H1 (cell line): ENCODE measurements at places on chromosomes 5 and 9. TPM values are rescaled to one million over a fixed set of nuclear protein-coding genes. Genes with fewer than 3 reads are reported as not detected.

Gene FAM169A
- 78.7 and 83.1 TPM in 2 replicates for total RNA-seq

Gene FOXE1
- not detected in 2 replicates for total RNA-seq

Gene AGXT2
- total RNA-seq, result not detected in 2 replicates

Gene SHISAL2B
- 8.6 and 10.6 TPM in 2 replicates for total RNA-seq

Gene CD14
- total RNA-seq, result 0.48 TPM in 1 of 2 replicates, not detected in the other

Gene BAAT
- total RNA-seq, result 0.17 TPM in 1 of 2 replicates, not detected in the other

Gene IFNA13
- total RNA-seq, result not detected in 2 replicates

Gene NNT
- 19.6 and 22.2 TPM in 2 replicates for total RNA-seq

Gene PCDHB4
- 1.4 and 1.5 TPM in 2 replicates for total RNA-seq

Gene MACIR
- total RNA-seq, result 17.7 and 19.2 TPM in 2 replicates

Gene PIP5KL1
- 12.2 and 13.4 TPM in 2 replicates for total RNA-seq

GRCh38 chr5:122315521-122315920 lies 3.5 kb downstream of the SNCAIP start:
- no peak overlapping the region for H3K4me3 ChIP-seq
- no peak overlapping the region for H3K27ac ChIP-seq
- H3K4me1 ChIP-seq, result peaks cover 2% of the 10 kb centered on the region

- DNase-seq, result no peak
- peaks cover 9% of the 10 kb centered on the region for H3K4me1 ChIP-seq
- no peaks in the 10 kb centered on the region for H3K27me3 ChIP-seq
- H3K36me3 ChIP-seq, result no peaks in the 10 kb centered on the region
- H3K4me3 ChIP-seq, result no peak overlapping the region
Observed at GRCh38 chr5:1247811-1248210, 22.6 kb downstream of the SLC6A18 start.

- no peaks in the 10 kb centered on the region; the same call in 1 of the 2 replicates for H3K36me3 ChIP-seq
- no peak for DNase-seq
- H3K27ac ChIP-seq, result no peak overlapping the region
- H3K27me3 ChIP-seq, result no peaks in the 10 kb centered on the region
Observed at GRCh38 chr9:104858271-104858670, 69.7 kb downstream of the ABCA1 start.

- H3K36me3 ChIP-seq, result no peaks in the 10 kb centered on the region
- DNase-seq, result no peak
- no peak overlapping the region for H3K4me3 ChIP-seq
- peaks cover 2% of the 10 kb centered on the region for H3K27me3 ChIP-seq
Observed at GRCh38 chr5:86686046-86686445, 68.3 kb downstream of the COX7C start.

GRCh38 chr9:135888126-135888765 lies 19.1 kb downstream of the CAMSAP1 start:
- no peaks in the 10 kb centered on the region for H3K36me3 ChIP-seq
- peak overlapping the region; percentile 33; the same call in 1 of the 2 replicates for H3K27ac ChIP-seq
- H3K27me3 ChIP-seq, result no peaks in the 10 kb centered on the region
- no peak for DNase-seq
- no peak overlapping the region for H3K4me3 ChIP-seq

DNA sequence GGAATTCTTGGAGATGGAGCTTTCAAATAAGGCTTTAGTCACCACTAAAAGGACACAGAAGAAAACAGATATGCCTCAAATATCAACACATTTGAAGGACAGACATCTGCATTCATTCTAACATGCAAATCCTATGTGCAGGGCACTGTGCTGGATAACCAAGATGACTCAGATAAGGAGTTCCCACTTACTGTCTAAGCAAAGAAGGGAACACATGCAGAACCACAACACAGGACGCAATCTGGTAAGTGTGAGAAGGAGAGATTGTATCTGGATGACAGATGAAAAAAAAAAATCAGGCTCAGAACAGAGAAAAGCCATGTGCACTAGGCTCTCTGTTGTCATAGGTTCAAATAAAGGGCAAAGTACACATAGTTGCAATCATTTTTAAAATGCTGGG lies 42.5 kb downstream of the ELAVL2 start:
- no peaks in the 10 kb centered on the region for H3K36me3 ChIP-seq
- H3K4me3 ChIP-seq, result no peak overlapping the region
- no peaks in the 10 kb centered on the region for H3K27me3 ChIP-seq
- no peak overlapping the region for H3K27ac ChIP-seq

GRCh38 chr9:116345817-116346216 lies 192.2 kb downstream of the PAPPA start:
- no peak overlapping the region for H3K4me3 ChIP-seq
- H3K4me1 ChIP-seq, result peaks cover 8% of the 10 kb centered on the region
- DNase-seq, result no peak
- no peak overlapping the region for H3K27ac ChIP-seq
- no peaks in the 10 kb centered on the region for H3K27me3 ChIP-seq

- no peaks in the 10 kb centered on the region for H3K27me3 ChIP-seq
- no peak overlapping the region for H3K4me3 ChIP-seq
- no peaks in the 10 kb centered on the region; the same call in 1 of the 2 replicates for H3K36me3 ChIP-seq
- DNase-seq, result no peak
Observed at GRCh38 chr9:124357721-124358361, 57.4 kb downstream of the PSMB7 start.

DNA sequence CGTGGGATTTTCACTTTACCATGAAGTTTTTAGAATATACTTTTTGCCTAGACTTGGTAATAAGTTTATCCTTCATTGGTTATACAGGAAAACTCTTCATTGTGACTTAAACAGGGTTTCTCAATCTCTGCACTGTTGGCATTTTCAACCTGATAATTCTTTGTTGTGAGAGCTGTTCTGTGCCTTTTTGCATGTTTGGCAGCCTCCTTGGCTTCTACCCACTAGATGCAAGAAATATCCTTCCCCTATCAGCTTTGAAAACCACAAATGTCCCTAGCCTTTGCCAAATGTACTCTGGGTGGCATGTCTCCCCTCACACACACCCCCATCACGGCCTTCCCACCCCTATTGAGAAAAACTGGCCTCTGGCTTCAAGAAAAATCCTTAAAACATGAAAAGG lies 180.9 kb downstream of the ESM1 start:
- no peak for DNase-seq
- no peaks in the 10 kb centered on the region for H3K36me3 ChIP-seq
- H3K4me1 ChIP-seq, result no peaks in the 10 kb centered on the region
- H3K27me3 ChIP-seq, result no peaks in the 10 kb centered on the region

DNA sequence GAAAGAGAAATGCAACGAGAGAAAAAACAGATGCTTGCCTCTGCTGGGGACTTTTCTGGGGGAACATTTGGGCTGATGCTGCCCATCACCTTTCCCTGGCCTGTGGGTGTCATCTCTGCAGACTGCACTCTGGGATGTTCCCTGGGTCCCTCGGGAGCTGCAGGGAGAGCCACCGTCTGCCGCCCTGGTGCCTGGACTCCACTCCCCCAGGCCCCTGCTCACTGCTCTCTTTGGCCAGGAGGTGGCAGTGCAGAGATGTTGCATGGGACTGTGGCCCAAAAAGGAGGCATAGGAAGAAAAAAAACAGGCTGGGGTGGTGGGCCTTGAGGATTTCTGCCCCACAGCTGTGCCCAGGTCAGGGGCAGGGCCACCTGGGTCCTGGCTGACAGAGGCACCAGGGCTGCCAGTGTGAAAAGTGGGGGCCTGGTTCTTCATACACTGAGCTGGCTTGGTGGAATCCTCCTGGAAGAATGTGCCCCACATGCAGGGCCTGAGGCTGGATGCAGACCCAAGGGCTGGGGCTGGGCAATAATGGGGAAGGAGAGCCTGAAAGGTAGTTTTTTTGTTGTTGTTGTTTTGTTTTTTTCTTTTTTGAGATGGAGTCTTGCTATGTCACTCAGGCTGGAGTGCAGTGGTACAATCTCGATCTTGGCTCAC lies 353.6 kb downstream of the SLIT3 start:
- no peak overlapping the region for H3K4me3 ChIP-seq
- H3K36me3 ChIP-seq, result no peaks in the 10 kb centered on the region

DNA sequence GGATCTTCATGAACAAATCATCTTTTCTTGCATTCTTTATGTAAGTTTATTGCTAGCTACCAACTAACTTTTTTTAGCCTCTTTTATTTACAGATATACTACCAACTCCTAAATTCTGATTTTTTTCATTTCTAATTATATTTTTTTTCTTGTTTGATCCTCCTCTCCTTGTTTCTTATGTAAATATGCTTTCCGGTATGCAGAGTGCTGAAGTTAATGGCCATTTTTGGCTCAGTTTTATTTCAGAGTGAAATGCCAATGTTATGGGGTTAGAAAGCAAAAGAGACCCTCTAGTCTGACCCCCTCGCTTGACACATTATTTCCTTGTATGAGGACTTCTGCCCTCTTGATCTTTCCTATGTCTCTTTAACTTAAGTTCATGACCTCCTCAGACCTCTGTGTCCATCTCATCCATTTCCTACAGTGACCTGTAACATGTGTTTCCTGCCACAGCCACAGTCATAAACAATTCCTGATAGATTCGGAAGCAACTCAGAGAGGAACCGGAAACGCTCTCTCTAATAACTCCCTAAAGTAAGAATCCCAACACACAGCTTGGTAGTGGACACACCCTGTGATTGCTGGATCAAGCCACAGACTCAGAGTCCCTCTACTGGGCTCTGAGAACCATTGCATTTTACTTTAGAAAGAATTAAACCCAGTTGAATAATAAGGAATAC lies 42.9 kb upstream of the AFAP1L1 start:
- no peak overlapping the region for H3K27ac ChIP-seq
- no peak overlapping the region for H3K4me3 ChIP-seq
- H3K36me3 ChIP-seq, result no peaks in the 10 kb centered on the region
- no peak for DNase-seq
- H3K4me1 ChIP-seq, result no peaks in the 10 kb centered on the region

DNA sequence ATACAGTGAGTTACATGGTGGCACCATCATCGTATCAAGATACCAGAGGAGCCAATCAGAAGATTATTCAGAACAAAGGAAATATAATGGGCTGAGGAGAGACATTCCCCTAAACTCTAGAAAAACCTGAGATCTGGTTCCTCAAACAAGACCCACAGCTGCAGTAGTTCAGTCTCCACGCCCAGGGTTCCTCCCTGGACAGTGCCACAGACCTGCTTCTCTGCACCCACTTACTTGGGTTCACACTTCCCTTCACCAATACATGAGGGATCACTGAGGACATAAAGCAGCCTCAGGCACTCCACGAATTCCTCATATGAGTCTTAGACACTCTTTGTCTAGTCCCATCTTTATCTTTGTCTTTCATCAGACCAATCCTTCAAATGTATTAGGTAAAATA lies 101.7 kb downstream of the APTX start:
- 0 out of 2 replicates have a peak, but pooled peaks cover 4% of the 10 kb centered on the region for H3K4me1 ChIP-seq
- no peak for DNase-seq
- H3K27me3 ChIP-seq, result no peaks in the 10 kb centered on the region

DNA sequence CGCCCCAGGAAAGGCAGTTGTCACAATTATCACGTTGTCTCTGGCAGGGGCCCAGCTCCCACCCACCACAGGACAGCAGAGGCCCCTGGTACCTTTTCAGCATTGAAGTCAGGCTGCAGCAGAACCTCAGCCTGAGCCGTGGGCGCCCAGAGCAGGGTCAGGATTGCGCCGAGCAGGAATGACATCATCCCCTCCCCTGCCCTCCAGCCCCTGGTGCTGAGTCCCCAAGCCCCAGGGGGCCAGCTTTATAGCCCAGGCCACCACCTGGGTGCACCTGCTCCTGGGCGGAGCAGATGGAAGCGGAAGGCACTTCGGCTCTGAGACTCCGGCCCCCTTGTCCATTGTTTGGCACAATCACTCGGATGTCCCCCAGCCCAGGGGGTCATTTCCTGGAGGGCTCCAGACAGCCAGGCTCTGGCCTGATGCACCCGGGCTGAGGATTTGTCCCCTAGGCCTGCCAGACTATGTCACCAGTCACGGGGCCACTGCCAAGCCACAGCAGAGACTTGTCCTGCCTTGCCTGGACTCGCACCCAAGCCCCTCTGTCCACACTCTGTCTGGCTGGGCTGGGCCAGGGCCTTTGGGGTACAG lies at the start of gene LCN15:
TSS of gene LCN15 (minus strand) at position 218 of the 591 bp plus-strand sequence. CDS start at position 188, 30 bp downstream.
- no peak within 1 kb of the TSS for H3K4me3 ChIP-seq
- no peaks in the 10 kb centered on the region for H3K27me3 ChIP-seq
- H3K4me1 ChIP-seq, result no peaks in the 10 kb centered on the region
- DNase-seq, result no peak

DNA sequence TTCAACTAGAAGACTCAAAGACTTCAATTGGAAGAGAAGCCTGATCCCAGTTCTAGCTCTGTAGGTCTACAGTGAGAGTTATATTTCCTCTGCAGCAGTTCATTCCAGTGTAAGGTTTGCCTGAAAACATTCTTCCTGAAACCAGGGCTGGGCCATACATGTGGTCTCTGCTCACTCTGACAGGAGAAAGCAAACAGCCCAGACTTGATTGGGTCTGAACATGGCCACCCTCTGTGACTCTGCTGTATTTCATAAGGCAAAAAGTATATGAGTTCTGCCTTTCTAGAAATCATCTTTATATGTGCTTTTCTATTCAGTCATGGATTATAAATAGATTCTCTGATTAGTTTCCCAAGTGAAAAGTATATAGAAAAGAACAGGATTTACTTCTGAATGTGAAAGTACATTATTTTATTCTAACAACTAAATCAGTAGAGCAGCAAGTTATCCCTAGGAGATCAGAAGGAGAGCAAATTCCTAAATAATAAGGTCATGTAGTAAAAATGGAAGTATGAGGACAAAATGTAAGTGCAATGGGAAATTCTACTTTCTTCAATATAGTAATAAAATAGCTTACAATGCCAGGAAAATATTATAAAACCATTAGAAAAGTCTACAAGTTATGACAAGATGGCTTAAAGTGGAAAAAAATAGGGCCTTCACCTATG lies 144.3 kb downstream of the EFNA5 start:
- no peaks in the 10 kb centered on the region for H3K27me3 ChIP-seq
- H3K4me3 ChIP-seq, result no peak overlapping the region

DNA sequence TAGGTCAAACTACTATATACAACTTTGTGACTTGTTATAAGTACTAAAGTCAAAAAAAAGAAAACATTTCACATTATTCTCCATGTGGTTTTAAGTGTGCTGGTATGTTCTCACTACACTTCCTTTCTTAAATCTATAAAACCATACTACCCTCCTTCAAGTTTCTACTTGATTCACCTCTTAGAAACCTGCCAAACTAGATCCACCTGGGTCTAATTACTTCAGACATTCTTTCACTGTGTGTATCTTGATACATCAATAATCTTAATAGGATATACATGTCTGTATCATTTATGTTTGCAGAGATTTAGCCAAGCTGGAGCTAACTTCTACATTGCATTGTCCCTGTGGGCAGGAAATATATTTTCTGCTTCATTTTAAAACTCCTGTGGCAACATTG lies 1012.6 kb downstream of the EFNA5 start:
- H3K4me3 ChIP-seq, result no peak overlapping the region
- no peak for DNase-seq
- no peaks in the 10 kb centered on the region for H3K4me1 ChIP-seq
- H3K27me3 ChIP-seq, result no peaks in the 10 kb centered on the region

- H3K36me3 ChIP-seq, result no peaks in the 10 kb centered on the region; the same call in 1 of the 2 replicates
- no peak overlapping the region for H3K27ac ChIP-seq
- no peak overlapping the region for H3K4me3 ChIP-seq
- no peaks in the 10 kb centered on the region for H3K27me3 ChIP-seq
- H3K4me1 ChIP-seq, result no peaks in the 10 kb centered on the region
- no peak for DNase-seq
Observed at GRCh38 chr5:76590027-76590426, 33.2 kb downstream of the F2RL2 start.

- no peaks in the 10 kb centered on the region for H3K36me3 ChIP-seq
- no peak overlapping the region for H3K27ac ChIP-seq
- no peaks in the 10 kb centered on the region for H3K27me3 ChIP-seq
- H3K4me1 ChIP-seq, result no peaks in the 10 kb centered on the region
- no peak overlapping the region for H3K4me3 ChIP-seq
- no peak for DNase-seq
Observed at GRCh38 chr9:118929287-118929686, 439.9 kb downstream of the BRINP1 start.
